ENCODE measurements at places on chromosomes 2 and 18. TPM values are rescaled to one million over a fixed set of nuclear protein-coding genes. Genes with fewer than 3 reads are reported as not detected.

The FLACC1 gene
- polyA plus RNA-seq = 1.7 TPM

The CD28 gene
- polyA plus RNA-seq = 3.0 TPM

The BOLL gene
- 2.5 TPM for polyA plus RNA-seq

DNA sequence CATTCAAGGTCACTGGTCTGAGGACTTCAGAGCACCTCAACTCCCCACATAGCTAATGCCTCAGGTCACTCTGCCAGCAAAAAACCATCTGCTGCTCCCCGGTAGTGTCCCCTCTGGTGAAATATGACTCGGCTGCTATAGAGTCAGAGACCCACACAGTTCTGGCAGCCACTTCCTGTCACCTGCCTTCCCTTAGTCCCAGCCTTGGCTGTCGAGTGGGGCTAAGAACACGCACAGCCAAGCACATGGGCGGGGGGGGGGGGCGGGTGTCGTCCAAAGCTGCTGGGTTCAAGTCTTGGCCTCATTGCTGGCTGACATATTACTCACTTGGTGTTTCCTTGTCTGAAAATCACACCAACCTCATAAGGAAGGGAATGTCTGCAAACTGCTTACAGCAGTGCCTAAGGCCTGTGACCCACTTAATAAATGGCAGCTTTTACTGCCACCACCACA is 37.5 kb downstream of the POLR1A start:
- no peak for DNase-seq

- no peak for DNase-seq
Measured at GRCh38 chr2:170375192-170375591, 197.2 kb downstream of the MYO3B start.

DNA sequence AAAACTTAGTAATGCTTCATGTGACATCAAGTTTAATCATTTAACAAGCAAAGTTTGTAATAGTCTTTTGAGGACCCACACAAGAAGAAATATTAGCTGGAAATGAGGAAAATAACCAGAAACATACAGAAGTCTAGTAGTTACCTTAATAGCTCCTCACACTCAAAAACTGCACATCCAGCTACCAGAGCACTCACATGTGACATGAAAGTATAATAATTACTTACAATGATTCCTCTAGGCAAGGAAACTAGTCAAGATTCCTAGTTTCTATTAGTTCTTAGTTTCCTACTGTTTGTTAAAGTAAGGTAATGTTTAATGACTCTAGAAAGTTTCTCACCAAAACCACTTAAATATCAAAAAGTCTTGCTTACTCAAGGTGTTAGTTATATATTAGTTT is 335.8 kb downstream of the RAD51AP2 start:
- DNase-seq = no peak

DNA sequence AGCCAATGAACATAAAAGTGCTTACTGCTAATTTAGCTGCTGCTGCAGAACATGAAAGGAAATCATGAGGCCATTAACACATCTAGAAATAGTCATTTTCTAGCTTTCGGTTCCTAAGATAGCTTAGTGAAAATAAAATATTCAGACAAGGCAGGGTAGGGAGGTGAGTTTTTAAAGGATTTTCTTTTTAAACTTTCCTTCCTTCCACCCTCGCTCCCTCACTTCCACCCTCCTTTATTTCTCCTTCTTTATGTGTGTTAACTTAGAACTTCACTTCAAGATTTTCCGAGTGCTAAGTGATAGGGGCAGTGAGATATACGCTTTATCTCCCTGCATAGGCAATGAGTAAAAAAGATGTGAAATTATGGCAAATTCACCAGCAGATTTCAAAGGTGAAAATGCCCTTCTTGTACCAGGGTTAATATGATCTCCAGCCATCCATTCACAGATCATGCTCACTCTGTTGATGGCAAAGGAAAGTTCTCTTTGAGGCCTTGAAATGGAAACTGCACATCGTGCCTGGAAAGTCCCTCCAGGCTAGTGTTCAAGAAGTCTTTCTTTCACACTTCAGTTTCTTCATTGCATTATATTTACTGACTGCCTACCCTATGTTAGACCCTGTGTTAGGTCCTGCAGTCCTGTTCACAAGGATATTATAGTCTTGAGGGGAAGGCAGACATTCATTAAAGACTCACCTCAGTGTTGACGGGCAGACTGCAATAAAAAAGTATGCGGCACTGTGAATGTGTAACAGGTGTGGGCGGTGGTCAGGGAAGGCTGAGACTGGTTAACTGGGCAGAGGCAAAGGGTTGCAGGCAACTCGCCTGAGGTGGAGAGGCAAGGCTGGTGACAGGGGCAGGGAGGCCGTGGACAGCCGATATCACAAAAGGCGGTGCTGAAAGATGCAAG is 200.8 kb downstream of the PLCL1 start:
- DNase-seq = no peak

DNA sequence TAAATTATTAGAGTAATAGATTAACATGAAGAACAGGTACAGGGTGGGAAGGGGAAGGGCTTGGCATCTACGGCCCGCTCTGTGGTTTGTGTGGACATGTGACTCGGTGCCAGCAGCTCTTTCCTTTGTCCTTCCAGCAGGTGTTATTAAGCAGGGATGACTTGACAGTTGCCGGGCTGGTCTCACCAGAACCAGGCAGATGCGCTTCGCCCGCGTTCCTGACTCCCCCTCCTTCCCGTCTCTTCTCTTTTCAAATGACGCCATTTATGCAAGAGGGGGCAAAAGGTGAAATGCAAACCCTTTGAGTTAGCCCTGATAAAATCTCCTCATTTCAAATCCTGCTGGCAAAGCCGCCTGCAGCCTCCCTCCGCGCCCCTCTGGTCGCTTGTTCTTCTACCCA is 38.9 kb upstream of the MGAT4A start:
- DNase-seq = no peak

- no peak for DNase-seq
Measured at GRCh38 chr2:108354136-108354535, 23.6 kb upstream of the SULT1C4 start.

DNA sequence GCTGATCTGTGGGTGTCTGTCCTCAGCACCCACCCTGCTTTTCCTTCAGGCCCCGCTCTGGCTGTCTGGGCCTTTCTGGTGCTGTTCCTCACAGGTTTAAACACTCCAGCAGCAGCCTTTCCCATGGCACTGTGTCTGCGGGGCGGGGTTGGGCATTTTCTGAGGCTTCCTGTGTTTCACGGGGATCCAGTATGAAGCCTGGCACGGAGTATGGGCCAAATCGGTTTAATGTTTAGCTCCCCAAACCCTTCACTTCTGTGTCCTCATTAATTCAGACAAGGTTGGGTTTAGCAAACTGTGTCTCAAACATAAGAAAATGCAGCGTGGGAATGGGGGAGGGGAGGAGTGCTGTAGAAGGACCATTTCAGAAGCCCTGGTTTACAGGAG is 44.9 kb downstream of the HPCAL1 start:
- no peak for DNase-seq

DNA sequence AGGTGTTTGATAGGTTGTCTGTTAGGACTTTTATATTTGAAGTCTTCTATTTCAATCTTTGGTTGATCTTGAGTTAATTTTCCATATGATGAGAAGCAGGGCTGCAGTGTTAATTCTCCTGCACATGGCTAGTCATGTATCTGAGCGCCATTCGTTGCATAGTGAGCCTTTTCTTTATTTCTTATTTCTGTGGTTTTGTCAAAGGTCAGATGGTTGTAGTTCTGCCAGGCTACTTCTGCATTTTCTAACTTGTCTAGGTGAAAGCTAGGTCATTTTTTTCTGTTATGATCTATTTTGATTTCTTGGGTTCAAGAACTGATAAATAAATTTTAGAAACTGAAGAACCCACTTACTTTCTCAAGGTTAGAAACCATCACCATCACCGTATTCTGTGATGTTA is 56.7 kb downstream of the CCDC74A start:
- DNase-seq = no peak
